ENCODE measurements at places on chromosomes 4 and X.

DNA sequence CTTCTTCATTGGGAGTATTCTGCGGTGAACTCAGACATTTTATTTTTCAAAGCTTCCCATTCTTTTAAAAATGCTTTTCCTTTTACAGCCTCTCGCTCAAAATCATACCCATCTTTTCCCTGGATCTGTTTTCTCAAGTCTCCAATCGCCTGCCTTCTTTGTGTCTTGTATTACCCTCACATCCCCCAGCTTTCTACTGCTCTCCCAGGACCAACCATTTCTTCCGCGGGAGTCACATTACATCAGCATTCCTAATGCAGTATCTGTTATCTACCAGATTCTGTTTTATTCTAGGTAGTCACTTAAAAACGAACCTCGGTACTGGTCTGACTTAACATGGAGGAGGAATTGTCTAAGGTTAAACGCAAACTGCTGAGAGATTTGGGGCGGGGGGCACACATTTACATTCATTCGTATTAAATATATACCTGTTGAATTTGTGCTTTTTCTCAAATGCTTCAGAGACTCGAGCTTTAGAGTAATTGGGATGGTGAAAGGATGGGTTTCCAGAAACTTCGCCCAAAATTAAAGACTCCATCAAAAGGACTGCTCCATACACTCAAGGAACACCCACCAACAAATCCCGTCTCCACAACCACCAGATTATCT lies 493 bp upstream of the UCHL1 start:
- DNase-seq = no peak

GRCh38 chrX:15815779-15816437 lies 25.6 kb downstream of the ZRSR2 start:
- no peak for DNase-seq

GRCh38 chr4:163180090-163180489 lies 13.4 kb upstream of the NAF1 start:
- DNase-seq = no peak

GRCh38 chr4:26418107-26418506 lies 72.2 kb downstream of the CCKAR start:
- no peak for DNase-seq
